Fibroblast of lung (primary cell): ENCODE measurements at places on chromosomes 3 and 15. TPM values are rescaled to one million over a fixed set of nuclear protein-coding genes. Genes with fewer than 3 reads are reported as not detected.

CDC25A gene
- total RNA-seq = 1.0 and 1.3 TPM in 2 replicates

STXBP5L gene
- total RNA-seq = not detected in 2 replicates

CPEB1 gene
- total RNA-seq = 24.9 and 62.3 TPM in 2 replicates

DCLK3 gene
- under 0.01 TPM in 1 of 2 replicates, not detected in the other for total RNA-seq

PCLAF gene
- 4.1 and 53.2 TPM in 2 replicates for total RNA-seq

CCR1 gene
- total RNA-seq = 1.3 and 6.6 TPM in 2 replicates

FOXB1 gene
- not detected in 2 replicates for total RNA-seq

SYNM gene
- 4.4 and 8.6 TPM in 2 replicates for total RNA-seq

TASOR gene
- total RNA-seq = 99.4 and 112 TPM in 2 replicates

ZNF660 gene
- total RNA-seq = 3.3 and 4.0 TPM in 2 replicates

RLBP1 gene
- not detected in 2 replicates for total RNA-seq

GOLGA6A gene
- total RNA-seq = under 0.01 TPM in 1 of 2 replicates, not detected in the other

ST3GAL6 gene
- total RNA-seq = 2.6 and 4.1 TPM in 2 replicates

SPATA12 gene
- not detected in 2 replicates for total RNA-seq

VGLL3 gene
- total RNA-seq = 41.1 and 53.7 TPM in 2 replicates

RFTN1 gene
- 26.7 and 35.5 TPM in 2 replicates for total RNA-seq

LMAN1L gene
- total RNA-seq = not detected in 2 replicates

CLDN16 gene
- total RNA-seq = under 0.01 and 0.33 TPM in 2 replicates

C3orf49 gene
- not detected in 2 replicates for total RNA-seq

ANKRD63 gene
- not detected in 2 replicates for total RNA-seq

GLDN gene
- total RNA-seq = 22.9 and 50.7 TPM in 2 replicates

CAMK2N2 gene
- under 0.01 TPM in 1 of 2 replicates, not detected in the other for total RNA-seq

ERC2 gene
- 0.17 and 0.26 TPM in 2 replicates for total RNA-seq

GOLGA8G gene
- total RNA-seq = not detected in 2 replicates

USP13 gene
- 8.7 and 11.7 TPM in 2 replicates for total RNA-seq

BCHE gene
- total RNA-seq = 29.0 and 34.7 TPM in 2 replicates
